NCI-H1417 treated with DMSO at 0.1 percent for 48 hours (cell line): ENCODE measurements at places on chromosomes 7 and 10.

DNA sequence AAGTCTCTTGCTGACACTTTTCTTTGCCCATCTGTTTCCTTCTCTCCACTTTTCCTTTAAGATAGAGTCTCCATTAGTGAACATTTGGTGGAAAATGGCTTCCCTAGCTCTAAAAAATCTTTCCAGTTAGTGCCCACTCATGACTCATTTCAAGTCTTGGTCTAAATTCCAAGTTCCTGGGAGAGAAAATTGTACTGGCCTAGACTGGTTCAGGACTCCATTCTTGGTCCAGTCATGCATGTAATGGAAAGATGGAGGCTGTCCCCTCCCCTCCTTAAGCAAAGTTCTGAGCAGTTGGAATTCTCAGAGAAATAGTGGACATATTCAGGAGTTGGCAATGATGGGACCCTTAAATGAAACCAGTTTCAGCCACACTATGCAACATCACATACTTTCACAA lies 3.8 kb upstream of the ALDH18A1 start:
- DNase-seq: no peak

DNA sequence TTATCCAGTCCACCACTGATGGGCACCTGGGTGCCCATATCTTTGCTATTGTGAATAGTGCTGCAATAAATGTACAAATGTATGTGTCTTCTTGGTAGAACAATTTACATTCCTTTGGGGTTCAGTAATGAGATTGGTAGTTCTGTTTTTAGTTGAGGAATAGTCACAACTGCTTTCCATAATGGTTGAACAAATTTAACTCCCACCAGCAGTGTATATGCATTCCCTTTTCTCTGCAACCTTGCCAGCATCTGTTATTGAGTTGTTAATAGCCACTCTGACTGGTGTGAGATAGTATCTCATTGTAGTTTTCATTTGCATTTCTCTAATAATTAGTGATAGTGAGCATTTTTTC lies 27.8 kb downstream of the COA1 start:
- no peak for DNase-seq

- no peak for DNase-seq
These were observed 611.5 kb upstream of the IGFBP3 start for GRCh38 chr7:46532571-46532970.

GRCh38 chr10:129764901-129765663 lies 199.0 kb downstream of the EBF3 start:
- DNase-seq: no peak

- no peak for DNase-seq
These were observed 16.8 kb downstream of the NUDT1 start for GRCh38 chr7:2258661-2259365.

GRCh38 chr10:86251426-86251825 lies 115.2 kb downstream of the GRID1 start:
- no peak for DNase-seq

- no peak for DNase-seq
These were observed 9.8 kb downstream of the PODXL start for GRCh38 chr7:131546583-131547141.

GRCh38 chr10:131781076-131781475 lies 119.7 kb upstream of the PPP2R2D start:
- DNase-seq: no peak

GRCh38 chr7:50276483-50276882 lies 28.0 kb upstream of the IKZF1 start:
- no peak for DNase-seq

DNA sequence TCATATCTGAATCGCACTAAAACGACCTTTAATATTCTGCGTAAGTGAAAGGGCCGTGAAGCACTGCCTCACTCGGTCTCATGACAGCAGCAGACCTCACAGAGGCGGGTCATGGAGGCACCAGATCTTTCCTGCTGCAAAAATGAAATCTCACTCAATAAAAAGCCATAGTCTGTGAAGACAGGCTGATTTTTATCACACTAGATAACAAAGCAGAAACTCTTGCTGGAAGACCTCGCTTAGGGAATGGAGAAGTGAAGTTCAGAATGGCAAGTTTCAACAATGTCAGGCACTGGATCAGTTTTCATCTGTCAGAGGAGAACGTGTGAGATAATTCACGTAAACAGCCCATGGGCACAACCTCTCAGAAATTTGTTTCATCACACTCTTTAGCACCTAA lies 8.0 kb downstream of the SEPHS1 start:
- DNase-seq: no peak

DNA sequence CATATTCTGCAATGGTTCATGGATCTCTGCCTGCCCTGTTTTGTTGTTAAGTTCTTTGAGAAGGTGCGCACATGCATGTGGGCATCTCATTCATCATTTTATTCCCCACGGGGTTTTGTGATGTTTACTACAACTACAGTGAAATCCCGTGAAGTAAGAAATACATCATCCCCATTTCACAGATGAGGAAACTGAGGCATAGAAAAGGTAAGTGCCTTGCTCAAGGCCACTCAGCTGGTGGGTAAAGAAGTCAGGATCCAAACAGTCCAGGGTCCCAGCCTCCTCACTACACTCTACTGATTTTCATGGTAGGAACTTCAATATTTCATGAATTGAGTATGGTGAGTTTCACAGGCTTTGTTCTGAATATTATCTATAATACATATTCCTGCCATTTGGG lies 72.6 kb downstream of the CYP26A1 start:
- no peak for DNase-seq

GRCh38 chr10:77836299-77836820 lies 90.2 kb downstream of the DLG5 start:
- no peak for DNase-seq

DNA sequence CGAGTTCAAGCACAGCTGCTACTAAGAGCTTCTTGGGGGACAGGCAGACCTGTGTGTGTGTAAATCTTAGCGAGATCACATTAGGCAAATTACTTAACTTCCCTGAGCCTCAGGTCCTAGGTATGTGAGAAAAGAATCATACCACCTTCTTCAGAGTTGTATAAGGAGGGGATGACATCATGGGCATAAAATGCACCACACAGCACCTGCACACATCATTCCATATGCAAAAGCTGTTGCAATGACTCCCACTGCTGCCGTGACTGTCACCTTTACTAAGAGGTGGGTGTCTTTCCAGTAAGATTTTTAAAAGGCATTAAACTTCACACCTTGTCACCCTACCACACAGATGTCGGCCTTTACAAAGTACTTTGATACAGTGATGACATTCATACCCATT lies 146.0 kb downstream of the FANK1 start:
- no peak for DNase-seq

DNA sequence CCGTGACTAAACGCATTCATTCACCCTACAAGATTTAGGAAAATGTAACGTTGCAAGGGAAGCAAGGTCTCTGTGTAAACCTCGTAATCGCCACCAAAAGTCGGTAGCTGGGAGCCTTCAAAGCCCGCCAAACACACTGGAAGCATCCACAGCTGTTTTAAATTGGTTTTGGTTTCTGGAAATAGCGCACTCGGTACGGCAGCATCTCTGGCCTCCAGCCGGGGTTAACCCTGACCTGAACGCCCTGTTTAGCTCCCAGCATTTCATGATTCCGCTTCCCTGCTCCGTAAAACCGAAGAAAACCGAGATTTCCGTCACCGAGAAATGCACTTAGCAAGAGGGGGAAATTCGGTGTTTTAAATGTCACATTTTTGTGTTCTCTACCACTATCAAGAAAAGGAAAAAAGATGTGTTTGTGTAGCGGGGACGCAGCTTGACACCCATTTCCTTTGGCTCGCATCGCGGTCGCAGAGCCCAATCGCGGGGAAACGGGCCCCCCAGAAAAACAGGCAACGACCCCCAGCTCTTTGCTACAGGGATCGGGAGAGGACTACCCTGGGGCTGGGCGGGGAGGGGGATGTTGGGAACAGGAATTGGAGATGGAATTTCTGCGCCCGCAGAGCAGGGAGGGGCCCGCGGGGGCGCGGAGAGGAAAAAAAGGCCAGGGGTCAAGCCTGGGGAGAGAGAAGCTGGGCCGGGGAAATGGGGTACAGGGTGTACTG lies 646 bp downstream of the SGCE start:
- no peak for DNase-seq

GRCh38 chr10:11715815-11716494 lies 26.2 kb upstream of the ECHDC3 start:
- DNase-seq: no peak

DNA sequence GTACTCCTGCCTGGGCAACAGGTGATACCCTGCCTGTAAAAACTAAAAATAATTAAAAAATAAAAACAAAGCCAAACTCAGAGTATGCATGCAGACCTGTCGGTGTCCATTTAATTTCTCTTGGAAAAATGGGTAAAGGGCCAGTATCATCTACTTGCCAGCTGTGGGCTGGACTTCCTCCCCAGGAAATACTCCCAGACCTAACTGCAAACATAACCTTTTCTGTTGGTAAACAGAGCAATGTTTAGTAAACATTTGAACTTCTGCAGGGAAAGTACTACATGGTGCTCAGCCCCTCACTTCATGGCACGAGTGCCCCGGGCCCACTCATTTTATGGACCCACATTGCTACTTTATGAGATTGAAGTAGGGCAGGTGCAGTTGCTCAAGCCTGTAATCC lies 10.2 kb upstream of the TMEM248 start:
- no peak for DNase-seq

DNA sequence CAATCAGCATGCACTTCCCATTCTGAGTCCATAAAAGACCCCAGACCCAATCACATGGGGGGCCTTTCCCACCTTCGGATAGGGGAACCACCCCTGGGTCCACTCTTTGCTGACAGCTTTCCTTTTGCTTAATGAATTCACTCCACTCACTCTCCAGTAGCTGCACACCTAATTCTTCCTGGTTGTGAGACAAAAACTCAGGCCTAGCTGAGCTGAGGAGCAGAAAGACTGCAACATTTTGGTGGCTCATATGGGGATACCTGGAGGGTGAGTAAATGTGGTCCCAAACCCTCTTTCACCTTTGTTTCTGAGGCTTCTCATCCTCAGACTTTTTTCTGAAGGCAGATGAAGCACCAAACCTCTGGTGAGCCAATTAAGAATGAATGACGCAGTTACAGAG lies 138.1 kb downstream of the WDR11 start:
- no peak for DNase-seq

- DNase-seq: no peak
These were observed 39.6 kb downstream of the MPP7 start for GRCh38 chr10:28263136-28263857.

- DNase-seq: no peak
These were observed 579.0 kb upstream of the DPP6 start for GRCh38 chr7:153473185-153473584.

DNA sequence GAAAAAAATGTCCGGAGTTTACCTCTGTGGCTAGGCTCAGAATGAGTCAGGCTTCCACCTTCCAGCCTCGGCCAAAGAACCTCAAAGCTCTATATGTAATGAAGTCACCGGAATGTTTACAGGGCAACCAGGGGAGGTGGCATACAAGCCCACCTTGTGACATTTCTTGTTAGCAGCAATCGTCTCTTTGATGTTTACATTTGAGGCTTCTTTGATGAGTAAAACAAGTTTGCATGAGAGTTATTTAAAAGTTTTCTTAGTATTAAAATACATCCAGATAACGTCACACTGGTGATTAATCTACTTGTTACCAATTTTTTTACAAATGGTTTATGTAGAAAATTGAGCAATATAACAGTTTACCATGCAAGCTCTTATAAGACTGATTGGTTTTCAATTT lies 133.1 kb upstream of the ADAM12 start:
- no peak for DNase-seq

DNA sequence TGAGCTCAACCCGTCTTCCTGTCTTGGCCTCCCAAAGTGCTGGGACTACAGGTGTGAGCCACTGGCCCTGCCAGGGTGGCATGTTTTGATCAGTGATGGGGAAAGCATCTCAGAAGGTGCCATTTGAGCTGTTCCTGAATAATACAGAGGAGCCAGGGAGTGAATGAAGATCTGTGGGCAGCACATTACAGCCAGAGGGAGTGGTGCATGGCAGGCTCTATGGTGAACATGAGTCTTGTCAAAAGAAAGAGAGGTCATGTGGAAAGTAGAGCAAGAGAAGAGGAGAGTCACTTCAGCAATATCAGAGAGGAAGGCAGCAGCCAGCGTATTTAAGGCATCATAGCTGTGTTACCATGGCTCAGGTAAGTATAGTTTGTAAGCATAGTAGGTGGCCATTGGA lies 275.7 kb upstream of the LRGUK start:
- DNase-seq: no peak

DNA sequence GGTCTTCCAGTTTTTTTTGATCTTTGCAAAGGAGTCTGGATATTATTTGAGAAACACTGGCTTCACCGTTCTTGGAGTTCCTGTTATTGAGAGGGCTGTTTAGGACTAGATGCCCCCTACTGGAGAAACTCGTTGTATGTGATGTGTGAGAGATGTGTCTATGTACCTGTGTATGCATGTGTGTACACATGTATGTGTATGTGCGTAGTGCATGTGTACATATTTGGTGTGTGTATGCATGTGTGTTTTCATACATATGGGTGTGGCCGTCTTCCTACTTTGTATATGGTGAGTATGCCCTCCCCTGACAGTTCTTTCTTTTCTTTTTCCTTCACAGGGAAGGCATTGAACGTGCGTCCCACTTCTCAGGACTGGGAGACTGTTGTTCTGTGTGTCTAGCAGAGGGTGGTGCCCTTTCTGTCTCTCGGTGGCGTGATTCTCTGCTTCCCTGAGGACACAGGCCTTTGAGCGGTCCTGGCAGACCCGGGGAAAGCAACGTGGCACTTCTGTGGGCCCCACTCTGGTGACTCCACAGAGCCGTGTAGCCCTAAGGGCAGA lies 3.0 kb upstream of the CALHM3 start:
- no peak for DNase-seq

DNA sequence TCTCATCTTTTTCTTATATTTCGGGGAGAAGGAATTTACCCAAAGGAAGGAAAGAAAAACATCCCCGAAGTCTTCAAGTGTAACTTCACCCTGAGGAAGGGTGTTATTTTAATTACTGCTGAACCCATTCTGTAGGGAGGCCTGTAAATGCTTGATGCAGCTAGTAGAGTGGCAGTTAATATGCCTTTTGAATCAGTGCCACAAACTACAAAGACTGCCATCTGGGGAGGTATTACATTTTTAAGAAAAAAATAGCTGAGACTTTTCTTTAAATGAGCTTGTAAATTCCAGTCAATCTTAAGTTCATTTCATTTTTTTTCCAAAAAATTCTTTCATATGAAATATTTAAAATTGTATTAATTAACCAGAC lies 233.1 kb upstream of the FERD3L start:
- no peak for DNase-seq

- no peak for DNase-seq
These were observed 147.7 kb upstream of the AKR1E2 start for GRCh38 chr10:4678023-4678950.

DNA sequence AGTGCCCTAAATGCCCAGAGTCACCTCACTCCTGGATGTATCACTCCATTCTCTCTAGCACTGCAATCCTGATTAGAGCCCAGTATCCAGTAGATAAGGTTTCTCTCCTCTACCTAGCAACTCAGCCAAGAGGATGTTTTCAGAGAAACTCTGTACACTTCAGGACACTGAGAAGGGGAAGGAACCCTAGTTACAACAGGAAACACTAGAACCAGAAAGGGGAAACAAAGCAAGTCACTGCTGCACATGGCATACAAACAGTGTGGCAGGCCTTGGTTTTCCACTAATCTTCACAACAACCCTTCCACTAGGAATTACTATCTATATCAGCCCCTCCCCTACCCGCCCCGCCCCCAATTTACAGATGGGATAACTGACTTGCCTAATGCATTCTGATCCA lies 1.6 kb downstream of the FAM204A start:
- no peak for DNase-seq
